Myocyte (in vitro differentiated cells): ENCODE measurements at places on chromosomes 12 and 14. TPM values are rescaled to one million over a fixed set of nuclear protein-coding genes. Genes with fewer than 3 reads are reported as not detected.

KLC1 gene
- total RNA-seq = 669 and 703 TPM in 2 replicates

GRCh38 chr12:84413656-84414055 lies 498.9 kb downstream of the SLC6A15 start:
- no peak for DNase-seq

PARP11 gene
- 5.5 and 6.2 TPM in 2 replicates for total RNA-seq

GRCh38 chr12:2092890-2093289 lies 40.1 kb downstream of the CACNA1C start:
- peak; percentile 40 for DNase-seq

- peak; percentile 78 for DNase-seq
Measured at GRCh38 chr12:110639336-110640141, 25.6 kb downstream of the TCTN1 start.

- DNase-seq = peak; percentile 34
Measured at GRCh38 chr14:22994762-22995275, 12.5 kb upstream of the AJUBA start.

GRCh38 chr12:103561174-103561573 lies 25.9 kb upstream of the STAB2 start:
- no peak for DNase-seq

PZP gene
- total RNA-seq = not detected in 2 replicates

GRCh38 chr12:123805173-123805572 lies 43.1 kb downstream of the DNAH10 start:
- DNase-seq = no peak

GRCh38 chr12:100565987-100566545 lies 7.4 kb upstream of the GAS2L3 start:
- no peak for DNase-seq

DNA sequence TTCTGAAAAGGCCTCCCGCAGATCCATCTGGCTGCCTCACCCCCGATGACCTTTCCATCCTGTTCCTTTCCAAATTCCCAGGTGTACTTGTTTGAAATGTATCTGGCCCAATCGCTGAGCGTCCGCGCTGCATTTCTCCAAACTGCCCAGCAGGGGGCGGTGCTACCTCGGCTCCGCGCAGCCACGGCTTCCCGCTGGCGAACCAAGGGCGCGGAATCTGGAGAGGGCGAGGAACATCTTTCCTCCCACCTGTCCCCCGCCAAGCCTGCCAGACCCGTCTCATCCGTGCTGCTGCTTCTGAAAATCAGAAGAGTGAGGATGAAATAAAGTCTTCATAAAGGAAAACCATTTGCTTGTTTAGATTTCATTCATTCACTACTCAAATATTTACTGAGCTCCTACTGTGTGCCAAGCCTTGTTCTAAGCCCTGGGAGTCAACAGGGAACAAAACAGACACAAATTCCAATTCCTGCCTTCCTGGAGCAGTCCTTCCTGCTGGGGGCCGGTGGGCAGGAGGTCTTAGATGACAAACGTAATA lies 16.8 kb upstream of the MYL2 start:
- peak; percentile 53 for DNase-seq

IGFBP6 gene
- total RNA-seq = 42.5 and 49.8 TPM in 2 replicates

GRCh38 chr12:57737467-57738460 lies 778 bp downstream of the AGAP2 start:
- peak; percentile 52 for DNase-seq

GRCh38 chr12:112533528-112533927 lies 114.8 kb downstream of the PTPN11 start:
- no peak for DNase-seq

DNA sequence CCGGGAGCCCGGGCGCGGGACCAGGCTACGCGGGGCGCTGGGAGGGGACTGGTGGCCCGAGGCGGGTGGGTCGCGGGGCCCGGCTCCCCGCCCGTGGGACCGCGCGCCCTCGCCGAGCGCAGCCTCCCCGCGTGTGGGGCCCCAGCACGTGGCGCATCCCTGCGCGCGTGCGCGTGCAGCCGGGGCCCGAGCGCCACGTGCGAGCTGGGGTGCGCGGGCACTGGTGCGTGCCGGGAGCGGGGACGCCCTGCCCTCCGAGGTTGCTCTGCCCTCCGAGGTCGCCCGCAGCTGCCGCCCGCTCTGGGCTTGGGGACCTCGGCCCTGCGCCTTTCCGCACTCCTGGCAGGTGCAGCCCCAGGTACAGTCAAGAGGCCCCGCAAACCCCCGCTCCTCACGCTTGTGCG lies 365 bp upstream of the CCDC88C start:
- DNase-seq = peak; percentile 30

GRCh38 chr14:63676615-63677014 lies 34.9 kb upstream of the WDR89 start:
- DNase-seq = no peak

DNA sequence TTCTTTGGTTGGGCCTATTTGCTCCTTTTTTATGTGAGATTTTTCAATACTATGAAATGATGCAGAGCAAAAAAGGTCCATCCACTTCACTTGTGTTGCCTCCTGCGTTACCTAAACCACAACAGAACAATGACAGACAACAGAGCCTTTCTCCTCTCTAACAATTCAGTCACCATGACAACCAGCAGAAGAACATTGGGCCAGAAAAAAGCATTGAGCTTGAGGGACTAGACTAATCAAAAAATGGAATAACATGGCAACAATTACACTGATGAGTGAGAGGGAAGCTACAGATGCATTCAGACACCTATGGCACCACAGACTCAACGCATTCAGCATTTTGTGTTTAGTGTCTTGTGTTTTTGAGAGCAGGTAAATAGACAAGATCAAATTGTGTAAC lies 44.6 kb upstream of the PTCSC3 start:
- DNase-seq = no peak

PTHLH gene
- 1.3 and 3.3 TPM in 2 replicates for total RNA-seq

KRT2 gene
- total RNA-seq = not detected in 2 replicates

GRCh38 chr14:91317381-91318308 lies 73.1 kb upstream of the GPR68 start:
- DNase-seq = no peak

DNA sequence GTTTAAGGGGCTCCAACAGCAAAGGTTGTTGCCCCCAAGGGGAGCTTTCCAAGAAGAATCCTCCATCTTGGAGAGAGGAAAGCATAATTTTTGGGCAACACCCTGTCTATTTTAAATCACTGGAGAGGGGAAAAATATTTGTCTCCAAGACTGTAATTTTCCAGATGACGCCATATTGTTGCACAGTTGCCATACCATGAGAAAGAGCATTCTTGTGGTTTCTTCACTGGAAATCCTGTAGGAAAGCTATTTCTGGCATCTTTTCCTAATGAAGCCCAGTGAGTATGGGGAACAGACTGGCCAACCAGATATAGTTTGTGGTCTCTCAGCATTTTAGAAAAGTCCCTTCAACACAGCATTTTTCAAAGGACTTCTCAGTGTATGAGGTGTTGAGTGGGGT lies 88.1 kb upstream of the MANSC4 start:
- peak; percentile 15 for DNase-seq
